Stimulated activated CD4-positive, alpha-beta T cell treated with anti-CD3 and anti-CD28 coated beads, Interleukin-12 subunit alpha, Interleukin-12 subunit beta, amount 100 ng/mL, for 48 hours (primary cell): ENCODE measurements at places on chromosomes 6 and 20.
A peak's percentile ranks its signal among the peaks of the same experiment; 100 is the strongest.

GRCh38 chr6:9901376-9901775 is 513.5 kb downstream of the TFAP2A start:
- no peak for DNase-seq

DNA sequence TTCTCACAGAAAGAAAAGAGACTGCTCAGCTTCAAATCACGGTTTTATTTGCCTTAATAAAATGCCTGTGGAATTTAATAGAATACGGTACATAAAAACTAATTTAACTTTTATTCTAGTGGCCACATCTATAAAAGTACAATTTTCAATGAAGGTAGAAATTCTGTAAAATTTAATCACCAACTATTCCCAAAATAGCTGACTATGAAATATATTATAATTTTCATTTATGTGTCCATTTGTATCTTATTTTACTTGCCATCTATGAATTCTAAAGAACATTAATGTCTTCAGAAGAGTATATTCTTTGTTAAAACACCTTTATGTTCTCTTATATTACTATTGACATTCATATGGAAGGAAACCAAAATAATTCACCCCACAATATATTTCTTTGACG is 192.6 kb downstream of the BTBD3 start:
- no peak for DNase-seq

GRCh38 chr20:56383334-56383733 is 8.7 kb downstream of the AURKA start:
- DNase-seq = no peak

- DNase-seq = no peak
Measured at GRCh38 chr6:152004036-152004566, 196.6 kb downstream of the ESR1 start.

DNA sequence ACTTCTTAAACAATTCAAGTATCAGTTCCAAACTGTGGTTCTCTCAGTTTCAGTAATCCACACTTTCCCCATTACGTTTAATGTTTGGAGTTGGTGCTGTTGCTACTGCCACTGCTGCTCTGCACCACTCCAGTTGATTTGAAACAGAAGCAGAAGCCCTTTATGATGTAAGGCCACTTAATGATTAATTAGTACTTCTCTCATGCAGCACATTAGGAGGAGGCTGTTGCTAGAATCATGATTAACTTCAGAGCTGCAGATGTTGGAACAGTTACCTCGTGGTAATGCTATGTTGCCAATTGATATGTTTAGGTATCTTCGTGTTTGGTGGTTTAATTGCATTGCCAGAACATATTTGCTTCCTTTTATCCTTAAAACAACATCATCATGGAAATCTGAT is 986.2 kb upstream of the CITED2 start:
- DNase-seq = no peak

GRCh38 chr20:50339466-50339901 is 148.9 kb downstream of the CEBPB start:
- DNase-seq = peak; percentile 20

- no peak for DNase-seq
Measured at GRCh38 chr20:20641783-20642182, 70.7 kb downstream of the RALGAPA2 start.

DNA sequence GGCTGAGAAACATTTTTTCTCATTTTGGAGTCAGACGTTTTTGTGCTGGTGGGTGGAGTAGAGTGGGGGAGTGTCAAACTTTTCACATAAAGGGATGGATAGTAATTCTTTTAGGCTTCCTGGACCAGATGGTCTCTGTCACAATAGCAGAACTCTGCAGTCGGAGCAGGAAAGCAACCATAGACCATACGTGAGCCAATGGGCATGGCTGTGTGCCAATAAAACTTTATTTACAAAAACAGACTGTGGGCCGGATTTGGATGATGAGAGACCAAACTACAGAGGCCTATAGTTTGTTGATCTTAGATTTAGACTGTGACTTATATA is 70.8 kb upstream of the SLC22A23 start:
- no peak for DNase-seq

- no peak for DNase-seq
Measured at GRCh38 chr20:5780846-5781217, 30.6 kb downstream of the SHLD1 start.

DNA sequence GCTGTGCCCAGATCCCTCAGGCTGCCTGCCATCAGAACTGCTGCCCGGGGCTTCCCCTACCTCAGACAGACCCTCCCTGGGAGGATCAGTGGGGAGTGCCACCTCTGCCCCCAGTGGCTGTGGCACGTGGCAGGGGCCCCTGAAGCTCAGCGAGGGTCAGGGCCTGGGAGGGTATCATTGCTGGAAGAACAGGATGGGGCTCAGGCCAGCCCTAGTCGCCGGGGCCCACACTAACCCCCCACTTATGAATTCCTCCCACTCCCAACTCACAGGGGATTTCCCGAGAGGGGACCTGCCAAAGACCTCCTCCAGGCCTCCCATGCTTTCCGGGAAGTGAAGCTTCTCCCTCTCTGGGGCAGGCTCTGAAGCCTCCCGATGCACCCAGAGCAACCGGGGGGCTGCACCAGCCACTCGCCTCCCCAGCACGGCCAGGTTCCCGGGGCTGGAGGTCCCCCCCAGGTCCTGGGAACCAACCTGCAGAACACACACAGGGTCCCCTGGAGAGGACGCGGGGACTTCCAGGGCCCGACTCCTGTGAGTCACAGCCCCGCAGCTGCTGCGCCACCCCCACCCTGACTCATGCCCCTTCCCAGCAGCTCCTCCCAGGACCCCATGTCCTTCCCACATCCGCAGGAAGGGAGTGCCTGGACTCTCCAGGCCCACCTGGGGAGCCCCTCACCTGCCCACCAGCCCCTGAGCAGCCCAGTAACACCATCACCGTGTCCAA is 2.5 kb downstream of the TNFRSF6B start:
- peak; percentile 52 for DNase-seq

GRCh38 chr20:32535953-32536823 is 48.9 kb downstream of the NOL4L start:
- peak; percentile 53 for DNase-seq

DNA sequence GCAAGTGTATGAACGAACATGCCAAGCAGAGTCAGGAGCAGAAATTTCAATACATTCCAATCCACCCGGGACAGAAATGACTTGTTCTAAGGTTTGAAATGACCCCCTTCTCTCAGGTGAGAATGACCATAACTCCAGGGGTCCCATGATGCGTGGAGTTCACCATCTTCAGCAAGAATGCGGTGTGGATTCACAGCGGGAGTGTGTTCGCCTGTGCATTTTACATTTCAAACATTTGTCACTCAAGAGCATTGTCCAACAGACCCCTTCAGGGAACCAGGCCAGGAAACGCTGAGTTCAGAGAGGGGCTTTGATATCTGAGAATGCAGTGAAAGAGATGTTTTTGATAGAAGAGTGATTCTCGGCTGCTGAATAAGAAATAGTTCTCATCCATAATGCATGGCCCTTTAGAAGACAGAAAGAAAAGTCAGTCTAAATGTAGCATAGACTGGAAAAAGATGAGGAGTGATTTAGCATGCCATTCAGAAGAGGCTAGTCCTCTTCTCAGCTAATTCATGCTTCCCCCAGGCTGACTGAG is 200.3 kb upstream of the KCNG1 start:
- DNase-seq = no peak

DNA sequence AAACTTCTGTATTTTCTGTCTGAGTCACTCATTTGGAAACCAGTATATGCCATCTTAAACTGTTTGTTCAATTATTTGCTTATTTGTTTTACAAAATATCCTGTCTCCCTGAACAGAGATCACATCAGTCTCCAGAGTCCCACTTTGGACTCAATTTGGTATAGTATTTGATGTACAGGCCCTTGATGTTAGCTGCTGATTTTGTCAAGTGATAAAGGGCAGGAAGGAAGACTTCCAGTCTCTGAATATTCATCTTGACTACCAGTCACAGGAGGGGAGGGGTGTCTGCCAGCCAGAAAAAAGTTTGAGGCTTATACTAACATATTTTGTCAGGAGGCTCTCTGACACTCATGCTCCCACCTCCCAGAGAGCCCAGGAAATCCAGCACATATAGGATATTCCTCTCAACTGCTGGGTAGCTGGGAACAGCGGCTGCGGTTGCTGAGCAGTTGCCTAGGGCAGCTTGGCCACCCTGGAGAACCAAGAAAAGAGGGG is 376.8 kb upstream of the RUNX2 start:
- no peak for DNase-seq
